ENCODE measurements at places on chromosomes 13 and 19.
A peak's percentile ranks its signal among the peaks of the same experiment; 100 is the strongest.

- DNase-seq, result no peak
These were observed 65.4 kb upstream of the SOX1 start for GRCh38 chr13:112001571-112001970.

DNA sequence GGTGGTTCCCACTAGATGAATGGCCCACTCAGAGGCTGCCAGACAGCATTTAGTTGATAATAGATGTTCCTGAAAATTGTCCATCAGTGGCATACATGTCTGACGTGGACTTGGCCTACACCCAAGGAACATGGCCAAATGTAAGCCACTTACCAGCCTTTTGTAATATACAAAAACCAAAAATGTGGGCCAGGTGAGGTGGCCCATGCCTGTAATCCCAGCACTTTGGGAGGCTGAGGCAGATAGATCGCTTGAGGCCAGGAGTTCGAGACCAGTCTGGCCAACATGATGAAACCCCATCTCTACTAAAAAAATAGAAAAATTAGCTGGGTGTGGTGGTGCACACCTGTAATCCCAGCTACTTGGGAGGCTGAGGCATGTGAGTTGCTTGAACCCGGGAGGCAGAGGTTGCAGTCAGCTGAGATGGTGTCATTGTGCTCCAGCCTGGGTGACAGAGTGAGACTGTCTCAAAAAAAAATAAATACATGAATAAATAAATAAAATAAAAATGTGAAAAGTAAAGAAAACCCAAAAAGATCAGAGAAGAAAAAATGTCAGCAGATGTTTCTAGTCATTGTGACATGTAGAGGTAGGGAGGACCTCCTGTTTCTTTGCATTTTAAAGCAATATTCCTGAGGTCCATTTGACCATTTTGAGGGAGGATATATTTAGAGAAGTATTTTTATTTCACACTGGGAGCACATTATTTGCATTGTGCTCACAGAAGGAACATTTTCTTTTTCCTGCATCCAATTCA lies 7.1 kb upstream of the WTIP start:
- DNase-seq, result no peak

- DNase-seq, result no peak
These were observed 154.3 kb upstream of the VSTM2B start for GRCh38 chr19:29371251-29372090.

GRCh38 chr13:30052120-30052519 lies 201.7 kb upstream of the UBL3 start:
- DNase-seq, result peak; percentile 8

DNA sequence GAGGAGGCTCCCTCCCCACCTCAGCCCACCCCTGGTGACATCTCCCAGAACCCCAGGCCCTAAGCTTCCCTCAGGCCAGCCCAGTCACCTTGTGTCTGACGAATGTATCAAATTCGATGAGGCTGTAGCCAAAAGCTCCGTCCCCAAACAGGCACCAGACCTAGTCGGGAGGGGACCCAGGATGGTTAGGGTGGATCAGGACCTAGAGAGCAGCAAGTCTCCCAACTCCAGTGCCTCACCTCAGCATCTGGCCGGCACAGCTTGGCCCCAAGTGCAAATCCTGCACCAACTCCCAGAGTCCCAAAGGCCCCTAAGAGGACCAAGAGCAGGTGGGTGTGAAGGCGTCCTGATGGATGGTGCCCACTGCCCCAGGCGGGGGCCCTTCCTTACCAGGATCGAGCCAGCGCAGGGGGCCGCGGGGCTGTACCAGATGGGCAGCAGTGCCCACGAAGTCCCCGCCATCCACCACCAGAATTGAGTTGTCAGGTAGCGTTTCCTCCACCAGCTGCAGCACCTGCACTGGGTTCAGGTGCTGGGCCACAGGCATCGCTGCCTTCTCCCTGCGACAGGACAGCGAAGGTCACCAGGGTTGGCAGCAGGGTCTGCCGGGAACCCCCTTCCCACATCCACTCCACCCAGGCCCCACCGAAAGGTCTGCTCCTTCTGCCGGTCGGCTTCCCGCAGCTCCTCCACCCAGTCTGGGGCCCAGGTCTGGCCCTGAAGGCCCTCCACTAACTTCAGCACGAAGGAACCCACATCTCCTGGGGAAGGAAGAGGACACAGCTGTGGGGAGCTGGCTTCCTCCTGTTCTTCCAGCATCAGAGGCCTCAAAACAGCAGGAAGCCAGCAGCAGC lies 8.8 kb downstream of the SYDE1 start:
- DNase-seq, result no peak

- no peak for DNase-seq
These were observed 131.1 kb upstream of the NBEA start for GRCh38 chr13:34810996-34811395.

DNA sequence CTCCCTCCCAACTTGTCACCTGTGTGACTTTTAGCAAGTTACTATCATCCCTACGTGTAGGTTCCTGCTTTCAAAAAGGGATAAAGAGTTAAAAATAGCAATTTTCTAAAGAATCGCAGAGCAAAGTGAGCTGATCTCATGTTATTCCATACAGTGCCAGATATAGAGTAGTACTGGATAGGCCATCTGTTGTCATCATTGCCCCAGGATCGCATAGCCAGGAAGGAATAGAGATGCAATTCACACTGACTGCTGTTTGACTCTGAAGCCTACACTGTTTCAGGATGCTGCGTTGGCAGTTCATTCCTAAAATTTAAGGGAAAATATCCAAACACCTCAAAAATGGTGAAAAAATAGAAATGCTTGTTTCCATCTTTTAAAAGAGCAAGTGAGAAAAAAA lies 138.9 kb downstream of the SHISA2 start:
- DNase-seq, result no peak

DNA sequence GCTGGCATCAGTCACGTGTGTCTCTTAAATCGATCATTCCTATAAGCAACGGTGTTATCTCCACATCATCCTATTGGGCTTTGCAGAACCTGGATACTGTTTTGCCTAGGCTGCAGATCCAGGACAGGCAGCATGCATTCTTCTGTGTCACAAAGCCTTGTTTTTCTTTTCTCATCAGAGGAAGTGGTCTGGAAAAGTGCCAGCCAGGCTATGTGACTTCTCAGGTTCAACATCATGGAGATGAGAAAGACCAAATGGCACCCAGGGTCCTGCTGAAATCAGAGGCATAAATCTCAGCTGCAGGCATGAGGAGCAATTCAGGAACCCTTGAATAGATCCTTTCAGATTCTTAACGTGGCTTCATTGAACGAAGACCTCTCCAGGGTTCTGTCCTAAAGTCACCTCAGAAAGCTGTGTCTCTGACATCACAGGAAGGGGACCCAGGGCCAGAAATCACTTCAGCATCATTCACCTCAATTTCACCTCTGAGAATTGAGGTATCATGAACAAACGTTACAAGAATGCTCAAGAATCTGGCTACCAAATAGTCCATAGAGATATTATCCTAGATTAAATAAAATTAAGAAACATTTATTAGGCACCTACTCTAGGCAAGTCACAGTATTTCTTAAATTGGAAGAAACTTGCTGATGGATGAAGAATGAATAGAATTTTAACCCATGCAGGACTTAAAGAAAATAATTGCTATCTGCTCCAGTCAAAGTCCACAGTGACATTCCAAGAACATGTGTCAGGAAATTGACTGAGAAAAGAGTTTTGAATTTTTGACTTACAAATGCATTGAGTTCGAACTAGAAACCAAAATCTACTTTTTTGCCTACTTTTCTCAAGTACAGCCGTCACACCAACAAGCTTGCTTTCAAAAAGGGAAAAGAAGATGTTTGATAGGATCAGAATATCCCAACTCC lies 124.1 kb downstream of the COG6 start:
- DNase-seq, result peak; percentile 72

- peak; percentile 35 for DNase-seq
These were observed 27.7 kb downstream of the STK24 start for GRCh38 chr13:98549006-98549727.

DNA sequence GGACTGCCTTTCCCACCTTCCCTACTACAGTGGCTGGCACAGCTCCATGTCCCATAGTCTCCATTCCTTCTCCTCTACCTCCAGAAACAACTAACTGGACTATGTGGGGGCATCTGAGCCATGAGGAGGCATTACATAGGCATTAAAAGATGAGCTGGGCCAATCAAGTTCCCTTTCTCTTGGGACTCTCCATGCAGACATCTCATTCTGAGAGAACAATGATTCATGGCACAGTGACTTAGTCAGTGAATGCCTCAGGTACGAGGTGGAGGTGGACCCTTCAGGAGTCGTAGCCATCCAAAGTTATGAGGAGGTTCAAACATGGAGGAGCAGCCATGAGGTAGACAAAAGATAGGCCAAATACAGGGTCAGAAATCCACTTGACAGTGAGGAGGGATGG lies 70.0 kb downstream of the GPC6 start:
- DNase-seq, result no peak

DNA sequence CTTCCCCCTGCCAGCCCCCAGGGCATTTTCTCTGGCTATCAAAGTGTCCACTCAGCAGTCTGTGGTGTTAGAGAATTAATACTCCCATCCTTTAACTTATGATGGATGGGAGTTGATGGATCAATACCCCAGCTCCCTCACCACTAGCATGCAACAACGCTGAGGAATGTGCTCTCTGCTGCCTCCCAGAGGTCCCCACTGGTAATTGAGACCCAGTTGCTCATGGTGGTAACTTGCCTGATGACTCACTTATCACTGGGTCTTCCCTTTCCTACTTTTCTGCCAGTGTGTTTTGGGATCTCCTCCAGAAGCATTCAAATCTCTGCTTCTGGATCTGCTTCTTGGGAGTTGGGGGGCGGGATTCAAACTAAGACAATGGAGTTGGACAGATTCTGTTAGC lies 20.3 kb upstream of the CACNA1A start:
- peak; percentile 57 for DNase-seq

- DNase-seq, result peak; percentile 87
These were observed 1.1 kb downstream of the INTS6 start for GRCh38 chr13:51451467-51452360.

DNA sequence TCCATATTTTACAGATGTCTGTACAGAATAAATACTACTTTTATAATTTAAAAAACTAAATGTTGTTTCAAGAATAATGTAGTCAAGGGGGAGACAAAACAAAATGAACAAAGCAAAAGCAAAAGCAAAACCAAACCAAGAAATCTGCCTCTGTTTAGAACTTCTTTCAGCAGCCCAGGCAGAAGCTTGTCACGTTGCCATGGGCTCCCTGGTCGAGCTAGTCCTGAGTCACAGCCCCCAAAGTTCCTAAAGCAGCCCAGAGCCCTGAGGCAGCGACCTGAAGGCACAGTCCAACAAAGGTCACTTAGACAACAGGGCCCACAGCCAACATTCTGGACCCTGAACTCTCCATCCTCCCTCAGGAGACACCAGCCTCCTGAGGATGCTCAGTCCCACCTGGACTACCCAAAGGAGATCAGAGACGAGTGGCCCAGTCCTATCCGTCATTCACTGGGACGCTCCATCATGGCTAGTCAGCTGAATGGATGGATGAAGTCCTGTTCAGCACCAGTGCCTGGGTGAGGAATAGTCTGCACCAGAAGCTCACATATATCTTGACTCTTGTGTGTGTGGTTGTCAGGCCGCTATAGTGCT lies 41.7 kb downstream of the SIAH3 start:
- DNase-seq, result peak; percentile 27

DNA sequence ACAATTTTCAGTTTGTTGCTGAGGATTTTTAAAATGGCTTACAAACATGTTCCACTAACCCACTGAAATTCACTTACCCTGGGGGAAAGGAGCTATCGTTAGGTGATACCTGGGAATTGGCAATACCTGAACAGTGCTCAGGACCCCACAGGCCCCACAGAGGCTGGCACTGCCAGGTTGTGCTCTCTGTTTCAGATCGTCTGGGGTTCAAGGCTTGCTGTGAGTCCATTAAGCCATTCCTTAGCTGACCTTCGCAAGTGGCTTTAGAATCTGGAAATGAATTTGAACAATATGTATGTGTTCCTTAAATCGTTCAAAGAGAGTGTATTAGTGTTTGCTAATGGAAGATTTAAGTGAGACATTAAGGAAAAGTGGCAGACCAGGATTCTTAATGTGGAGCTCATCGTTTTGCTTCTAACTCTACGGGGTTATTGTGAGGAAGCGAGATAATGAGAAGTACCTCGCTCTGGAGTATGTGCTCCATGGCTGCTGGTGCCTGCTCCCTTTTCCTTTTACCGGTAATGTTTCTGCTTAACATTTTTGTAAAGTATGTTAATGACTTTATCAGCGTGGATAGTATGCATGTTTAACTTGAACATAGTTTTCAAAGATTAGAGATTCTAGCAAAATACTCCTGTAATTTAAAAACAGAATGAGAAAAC lies 13.6 kb downstream of the KLF5 start:
- DNase-seq, result no peak

GRCh38 chr13:76474356-76474755 lies 411.8 kb downstream of the KCTD12 start:
- no peak for DNase-seq

DNA sequence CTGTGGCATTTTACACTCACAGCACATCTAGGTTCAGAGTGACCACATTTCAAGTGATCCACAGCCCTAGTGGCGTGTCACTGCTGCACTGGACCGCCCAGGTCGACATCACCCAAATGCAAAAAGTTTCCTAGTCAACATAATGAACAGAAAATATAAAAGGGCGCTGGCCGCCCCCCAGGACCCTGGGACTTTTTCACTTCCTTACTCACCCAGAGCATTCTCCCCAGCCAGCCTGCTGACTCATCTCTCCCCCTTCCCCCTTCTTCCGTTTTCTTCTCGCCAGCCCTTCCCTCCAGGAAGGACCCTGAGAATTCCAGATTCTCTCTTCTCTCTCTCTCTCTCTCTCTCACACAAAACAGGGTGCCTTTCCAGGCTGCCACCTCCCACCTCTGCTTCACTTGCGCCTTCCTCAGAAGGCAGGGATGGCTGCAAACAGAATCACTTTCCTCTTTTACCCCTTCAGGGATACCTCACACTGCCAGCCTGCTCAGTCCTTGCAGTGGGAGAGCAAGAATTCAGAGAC lies 21.0 kb upstream of the GRWD1 start:
- peak; percentile 17 for DNase-seq

- DNase-seq, result peak; percentile 29
These were observed 140.4 kb downstream of the TEX29 start for GRCh38 chr13:111460548-111461444.

GRCh38 chr19:30092721-30093569 lies 150.9 kb downstream of the URI1 start:
- DNase-seq, result no peak

DNA sequence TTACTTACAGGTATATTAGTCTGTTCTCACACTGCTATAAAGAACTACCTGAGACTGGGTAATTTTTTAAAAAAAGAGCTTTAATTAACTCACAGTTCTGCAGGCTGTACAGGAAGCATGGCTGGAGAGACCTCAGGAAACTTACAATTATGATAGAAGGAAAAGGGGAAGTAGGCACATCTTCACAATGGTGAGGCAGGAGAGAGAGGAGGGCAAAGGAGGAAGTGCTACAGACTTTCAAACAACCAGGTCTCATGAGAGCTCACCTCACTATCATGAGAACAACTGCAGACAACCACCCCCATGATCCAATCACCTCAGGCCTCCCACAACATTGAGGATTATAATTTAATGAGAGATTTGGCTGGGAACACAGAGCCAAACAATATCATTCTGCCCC lies 511.7 kb downstream of the SLITRK6 start:
- no peak for DNase-seq

All from activated CD4-positive, alpha-beta T cell treated with anti-CD3 and anti-CD28 coated beads for 36 hours (primary cell).